ENCODE measurements at places on chromosomes 7 and 10. TPM values are rescaled to one million over a fixed set of nuclear protein-coding genes. Genes with fewer than 3 reads are reported as not detected.

CCDC3 gene
- 0.93 TPM for total RNA-seq

CHST15 gene
- total RNA-seq, result 7.6 TPM

DNAJC9 gene
- total RNA-seq, result 50.4 TPM

ANKRD22 gene
- 0.31 TPM for total RNA-seq

GPR37 gene
- 0.51 TPM for total RNA-seq

CNTNAP2 gene
- 0.10 TPM for total RNA-seq

FAM25A gene
- 0.52 TPM for total RNA-seq

CDK14 gene
- total RNA-seq, result 0.08 TPM

CLCN1 gene
- total RNA-seq, result not detected

HMX2 gene
- total RNA-seq, result 0.10 TPM

TRIL gene
- not detected for total RNA-seq

CPA1 gene
- total RNA-seq, result not detected

SERPINE1 gene
- 1,778 TPM for total RNA-seq

COG5 gene
- total RNA-seq, result 10.3 TPM

TFAM gene
- 70.2 TPM for total RNA-seq
